T-helper 2 cell treated with Interferon-gamma antibody and Interleukin-4, amounts not matched to agents 5 μg/mL and 100 μg/mL, for 36 hours (primary cell): ENCODE measurements at places on chromosomes 7 and 10.

- peak; percentile 85 for DNase-seq
Measured at GRCh38 chr10:133357285-133358161, at the start of gene FUOM. Gene FUOM, minus strand, starts transcription at chr10:133358019. Its CDS starts 12 bp downstream, at chr10:133358007.

DNA sequence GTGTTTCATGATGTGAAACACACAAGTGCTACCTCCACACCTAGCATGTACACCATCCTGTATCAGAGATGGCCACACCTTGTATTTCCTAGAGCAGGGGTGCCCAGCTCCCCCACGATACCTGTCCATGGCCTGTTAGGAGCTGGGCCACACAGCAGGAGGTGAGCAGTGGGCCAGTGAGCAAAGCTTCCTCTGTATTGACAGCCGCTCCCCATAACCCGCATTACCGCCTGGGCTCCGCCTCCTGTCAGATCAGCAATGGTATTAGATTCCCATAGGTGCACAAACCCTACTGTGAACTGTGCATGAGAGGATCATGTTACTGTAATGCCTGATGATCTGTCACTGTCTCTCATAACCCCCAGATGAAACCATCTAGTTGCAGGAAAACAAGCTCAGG, 145.6 kb upstream of the RNF32 start:
- DNase-seq = no peak

DNA sequence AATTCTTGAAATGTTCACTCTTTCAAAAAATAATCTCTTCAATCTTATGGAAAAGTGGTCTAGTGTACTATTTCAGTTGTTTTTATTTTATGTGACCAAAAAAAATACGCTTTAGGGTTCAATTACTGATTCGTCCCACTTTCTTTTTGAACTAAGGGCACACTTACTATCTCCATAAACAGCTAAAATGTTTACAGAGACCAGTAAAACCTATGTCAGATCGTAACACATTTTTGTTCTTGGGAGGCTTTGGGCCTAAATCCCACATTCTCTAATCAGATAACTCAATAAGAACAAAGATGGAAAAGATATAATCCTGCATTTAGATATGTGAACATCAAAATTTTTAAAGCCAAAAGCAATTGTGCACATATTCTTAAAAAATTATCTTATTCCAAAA, 29.8 kb upstream of the EPC1 start:
- no peak for DNase-seq

DNA sequence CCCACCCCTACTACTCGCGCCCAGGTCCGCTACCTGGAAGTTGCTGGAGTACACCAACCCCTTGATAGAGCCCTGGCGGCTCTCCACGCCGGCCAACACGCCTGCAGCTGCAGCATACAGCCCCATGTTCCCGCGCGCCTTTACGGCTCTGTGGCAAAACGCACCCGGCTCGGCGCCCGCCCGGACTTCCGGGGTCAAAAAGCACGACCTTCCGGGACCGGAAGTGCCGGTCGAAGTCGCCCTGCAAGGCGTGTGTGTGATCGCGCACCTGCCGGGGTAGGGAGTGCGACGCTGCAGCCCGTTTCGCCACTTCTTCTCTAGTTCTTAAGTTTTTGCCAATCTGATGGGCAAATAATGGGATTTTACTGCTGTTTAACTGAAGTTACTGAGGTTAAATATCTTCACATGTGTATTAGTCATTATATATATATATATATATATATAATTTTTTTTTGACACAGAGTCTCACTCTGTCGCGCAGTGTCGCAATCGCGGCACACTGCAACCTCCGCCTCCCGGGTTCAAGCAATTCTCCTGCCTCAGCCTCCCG, at the start of gene NSUN5:
NSUN5 (minus strand) TSS at position 162 of the 550 bp plus-strand sequence; CDS start at position 126, 36 bp downstream.
- peak; percentile 89 for DNase-seq
